Stimulated activated CD4-positive, alpha-beta T cell treated with anti-CD3 and anti-CD28 coated beads, TNF-alpha, amount 100 ng/mL, for 1 hour (primary cell): ENCODE measurements at places on chromosomes 2 and 18.

- DNase-seq = no peak
Observed at GRCh38 chr2:110639972-110640371, 37.9 kb downstream of the BUB1 start.

- DNase-seq = no peak
Observed at GRCh38 chr2:100891906-100892642, 72.1 kb downstream of the NPAS2 start.

GRCh38 chr2:222859786-222860612 lies 837 bp upstream of the ACSL3 start:
- DNase-seq = no peak

- DNase-seq = no peak
Observed at GRCh38 chr2:127400897-127401756, 13.4 kb upstream of the MAP3K2 start.

- DNase-seq = no peak
Observed at GRCh38 chr18:5518899-5519371, 24.9 kb downstream of the EPB41L3 start.

GRCh38 chr2:95314964-95315611 lies 17.9 kb downstream of the KCNIP3 start:
- no peak for DNase-seq

DNA sequence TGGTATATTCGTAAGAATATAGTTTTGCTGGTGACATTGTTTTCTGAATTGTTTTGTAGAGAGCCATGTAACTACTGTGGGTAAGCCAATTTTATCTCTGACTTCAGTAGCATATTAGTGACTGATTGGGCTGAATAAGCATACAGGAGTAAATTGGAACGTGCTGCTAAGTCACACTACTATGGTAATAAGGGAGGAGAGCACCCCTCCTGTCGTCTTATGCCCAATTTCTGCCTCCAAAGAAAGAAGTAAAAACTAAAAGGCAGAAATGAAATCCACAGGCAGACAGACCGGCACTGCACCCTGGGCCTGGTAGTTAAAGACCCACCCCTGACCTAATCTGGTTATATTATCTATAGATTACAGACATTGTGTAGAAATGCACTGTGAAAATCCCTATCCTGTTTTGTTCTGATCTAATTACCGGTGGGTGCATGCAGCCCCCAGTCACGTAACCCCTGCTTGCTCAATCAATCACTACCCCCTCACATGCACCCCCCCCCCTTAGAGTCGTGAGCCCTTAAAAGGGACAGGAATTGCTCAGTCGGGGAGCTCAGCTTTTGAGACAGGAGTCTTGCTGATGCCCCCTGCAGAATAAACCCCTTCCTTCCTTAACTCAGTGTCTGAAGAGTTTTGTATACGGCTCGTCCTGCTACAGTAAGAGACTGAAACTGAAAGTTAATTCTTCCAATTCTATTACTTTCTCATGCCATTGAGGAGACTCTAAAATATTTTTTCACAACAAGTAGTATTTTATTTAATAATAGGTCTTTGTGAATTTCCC lies 167.0 kb downstream of the ZNF804A start:
- DNase-seq = no peak
